ENCODE measurements at places on chromosomes 16 and 17.

DNA sequence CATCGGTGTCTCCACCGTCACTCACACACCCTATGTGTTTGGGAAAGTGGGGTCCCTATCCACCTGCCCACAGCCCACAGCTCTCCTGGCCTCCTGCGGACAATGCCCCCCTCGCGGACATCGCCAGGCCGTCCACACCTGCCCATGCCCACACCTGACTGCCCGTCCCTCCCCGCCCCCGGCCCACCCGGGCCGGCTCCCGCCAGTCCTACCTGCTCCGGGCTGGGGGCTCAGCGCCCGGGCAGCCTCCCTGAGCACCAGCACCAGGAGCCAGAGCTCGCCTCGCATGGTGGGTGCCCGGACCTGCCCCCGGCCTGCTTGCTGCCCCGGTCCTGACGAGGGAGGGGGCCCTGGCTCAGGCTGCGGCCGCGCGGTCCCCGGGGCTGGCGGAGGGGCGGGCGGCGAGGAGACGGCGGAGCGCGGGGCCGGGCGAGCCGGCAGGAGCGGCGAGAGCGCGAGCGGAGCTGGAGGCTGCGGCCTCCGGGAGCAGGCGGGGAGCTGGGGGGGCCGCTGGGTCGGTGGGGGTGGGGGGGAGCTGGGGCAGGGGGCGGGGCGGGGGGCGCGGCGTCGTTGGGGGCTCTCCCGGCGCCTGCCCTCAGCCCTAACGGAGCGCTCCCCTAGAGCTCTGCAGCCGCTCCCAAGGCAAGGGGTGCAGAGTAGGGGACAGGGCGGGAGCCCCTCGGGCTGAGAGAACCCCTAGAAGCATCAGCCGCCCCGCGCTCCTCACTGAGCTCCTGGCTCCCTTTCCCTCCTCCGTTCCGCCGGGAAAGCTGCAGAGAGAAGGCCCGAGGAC lies at the start of gene PLXDC1:
PLXDC1 (minus strand) TSS at position 488 of the 793 bp plus-strand sequence; CDS start at position 288, 200 bp downstream.
- DNase-seq, result no peak

GRCh38 chr17:64162554-64162953 lies 32.6 kb upstream of the ERN1 start:
- no peak for DNase-seq

DNA sequence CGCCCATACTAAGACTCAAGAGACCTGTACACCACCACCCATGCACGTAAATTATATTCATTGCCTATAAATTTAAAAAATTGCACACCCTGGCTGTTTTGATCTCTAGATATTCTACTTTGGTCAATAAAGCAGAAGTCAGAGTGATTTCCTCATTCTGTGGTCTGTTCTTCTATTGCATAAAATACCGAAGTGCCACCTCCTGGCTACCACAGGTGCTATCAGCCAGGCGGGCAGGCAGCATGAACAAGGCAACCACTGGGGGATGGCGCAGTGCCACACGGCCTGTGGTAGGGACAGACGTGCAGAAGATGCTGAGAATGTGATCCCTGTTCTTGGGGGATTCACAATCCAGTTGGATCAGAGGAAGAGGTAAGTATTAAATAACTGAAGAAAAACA lies 122.3 kb downstream of the CDK5R1 start:
- DNase-seq, result no peak

GRCh38 chr16:58026705-58027160 lies 1.2 kb downstream of the MMP15 start:
- no peak for DNase-seq

DNA sequence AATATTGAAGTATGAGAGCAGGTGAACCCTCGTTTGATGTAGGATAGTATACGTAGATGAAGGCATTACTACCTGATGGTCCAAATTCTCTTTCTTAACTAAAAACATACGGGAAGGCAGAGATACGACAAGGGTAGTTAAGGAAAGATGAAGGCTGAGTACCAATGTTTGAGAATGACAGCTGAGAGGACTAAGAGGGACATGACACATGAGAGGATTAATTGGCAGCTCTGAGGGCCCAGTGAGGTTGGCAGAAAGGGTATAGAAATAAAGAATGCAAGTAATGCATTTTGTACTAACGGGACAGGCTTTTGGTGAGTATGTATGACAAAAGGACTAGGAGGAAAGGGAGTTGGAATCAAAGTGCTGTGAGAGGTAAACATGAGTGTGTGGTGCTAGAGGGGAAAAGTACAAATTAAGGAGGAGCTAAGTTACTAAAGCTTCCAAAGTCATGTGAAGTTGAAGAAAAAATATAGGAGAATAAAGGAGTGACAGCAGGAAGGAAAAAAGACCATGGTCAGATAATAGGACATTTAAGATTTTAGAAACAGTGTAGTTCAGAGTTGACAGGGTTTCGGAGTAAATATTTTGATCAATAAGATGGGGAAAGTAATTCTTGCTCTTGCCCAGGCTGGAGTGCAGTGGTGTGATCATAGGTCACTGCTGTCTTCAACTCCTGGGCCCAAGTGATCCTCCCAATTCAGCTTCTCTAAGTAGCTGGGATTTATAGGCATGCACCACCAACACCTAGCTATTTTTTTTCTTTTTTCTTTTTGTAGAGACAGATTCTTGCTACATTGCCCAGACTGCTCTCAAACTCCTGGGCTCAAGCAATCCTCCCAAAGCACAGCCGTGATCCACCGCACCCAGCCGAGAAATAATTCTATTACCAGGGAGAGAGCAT lies 43.1 kb upstream of the ITGA2B start:
- no peak for DNase-seq

GRCh38 chr16:87169509-87169995 lies 147.6 kb downstream of the C16orf95 start:
- DNase-seq, result no peak

DNA sequence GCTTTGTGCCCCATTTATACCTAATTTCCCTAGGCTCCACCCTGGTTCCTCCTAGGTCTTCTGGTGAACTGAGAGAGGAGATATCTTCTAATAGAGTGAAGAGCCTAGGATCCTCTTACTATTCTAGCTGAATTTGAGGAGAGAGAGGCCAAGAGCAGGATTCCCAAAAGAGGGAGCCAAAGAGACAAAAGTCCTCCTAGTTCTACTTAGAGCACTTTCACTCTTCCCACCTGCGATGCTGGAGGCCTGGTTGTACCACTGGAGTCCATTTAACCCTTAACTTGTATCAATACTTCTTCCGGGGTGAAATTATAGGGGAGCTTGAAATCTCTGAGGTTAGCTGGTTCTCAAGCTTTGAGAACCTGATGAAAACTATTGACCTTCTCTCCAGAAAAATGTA lies 3.4 kb upstream of the SSH2 start:
- DNase-seq, result no peak

- DNase-seq, result peak; percentile 31
Observed at GRCh38 chr17:81665205-81666091, 957 bp downstream of the OXLD1 start.

Data from occipital lobe (tissue), 3 donors.